ENCODE measurements at places on chromosomes 2 and 18.

DNA sequence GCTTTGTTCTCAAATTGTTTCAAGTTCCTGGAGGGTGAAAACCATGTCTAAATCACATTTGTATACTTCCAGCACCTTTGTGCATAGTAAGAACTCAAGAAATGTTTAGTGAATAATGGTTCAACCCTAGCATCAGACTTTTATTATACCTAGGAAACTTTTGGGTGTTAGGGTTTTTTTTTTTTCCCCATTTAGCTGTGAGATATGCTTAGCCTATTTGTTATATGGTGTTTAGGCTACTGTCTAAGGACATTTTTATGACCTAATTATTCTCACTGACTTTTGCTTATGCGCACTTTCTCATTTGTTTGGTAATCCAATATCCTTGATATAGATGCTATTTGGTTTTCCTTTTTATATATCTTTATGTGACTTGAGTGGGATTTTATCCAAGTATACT is 164.7 kb downstream of the PHLPP1 start:
- DNase-seq, result no peak

DNA sequence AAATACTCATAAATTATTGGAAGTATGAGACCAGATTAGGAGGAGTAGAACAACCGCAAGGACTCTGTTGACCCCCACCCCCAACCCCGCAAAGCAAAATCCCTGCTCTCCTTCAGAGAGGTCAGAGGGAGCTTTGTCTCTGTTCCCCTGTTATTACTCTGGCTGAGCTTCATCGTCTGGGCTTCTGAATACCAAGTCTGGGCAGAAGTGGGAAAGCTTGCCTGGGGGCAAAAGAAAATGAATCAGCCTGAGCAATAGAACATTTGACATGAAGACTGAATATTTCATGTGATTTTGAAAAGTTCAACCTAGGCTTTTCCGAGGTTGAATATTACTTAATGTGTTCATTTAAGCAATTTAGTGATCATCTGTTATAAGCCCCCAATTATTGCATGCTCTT is 114.6 kb upstream of the ARHGAP28 start:
- DNase-seq, result no peak

GRCh38 chr2:64268330-64269048 is 124.3 kb upstream of the PELI1 start:
- DNase-seq, result no peak

GRCh38 chr2:30807249-30807648 is at the start of gene CAPN13:
Gene CAPN13 (minus strand): TSS chr2:30807446. CDS start chr2:30787325, 20,121 bp downstream.
- DNase-seq, result no peak

- no peak for DNase-seq
Observed at GRCh38 chr18:65477455-65477854, 273.4 kb upstream of the CDH7 start.

DNA sequence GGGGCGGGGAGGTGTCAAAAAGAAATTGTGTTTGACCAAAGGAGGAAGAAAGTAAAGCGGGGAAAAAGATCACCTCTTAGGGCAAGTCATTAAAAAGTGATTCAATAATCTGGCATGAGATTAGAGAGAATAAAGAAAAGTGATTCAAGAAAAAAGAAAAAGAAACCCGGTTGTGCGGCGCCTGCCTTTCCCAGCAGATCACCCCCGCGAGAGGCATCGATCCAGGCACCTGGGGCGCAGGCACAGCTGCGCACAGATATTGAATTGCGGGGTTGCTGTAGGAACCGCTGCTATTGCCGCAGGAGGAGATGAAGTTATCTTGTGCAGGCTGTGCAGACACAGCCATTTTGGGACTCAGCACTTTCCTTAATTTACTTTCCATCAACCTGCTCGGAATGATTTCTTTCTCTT is 71.2 kb downstream of the PLB1 start:
- DNase-seq, result no peak

GRCh38 chr2:117956036-117956796 is 57.7 kb downstream of the CCDC93 start:
- peak; percentile 26 for DNase-seq

DNA sequence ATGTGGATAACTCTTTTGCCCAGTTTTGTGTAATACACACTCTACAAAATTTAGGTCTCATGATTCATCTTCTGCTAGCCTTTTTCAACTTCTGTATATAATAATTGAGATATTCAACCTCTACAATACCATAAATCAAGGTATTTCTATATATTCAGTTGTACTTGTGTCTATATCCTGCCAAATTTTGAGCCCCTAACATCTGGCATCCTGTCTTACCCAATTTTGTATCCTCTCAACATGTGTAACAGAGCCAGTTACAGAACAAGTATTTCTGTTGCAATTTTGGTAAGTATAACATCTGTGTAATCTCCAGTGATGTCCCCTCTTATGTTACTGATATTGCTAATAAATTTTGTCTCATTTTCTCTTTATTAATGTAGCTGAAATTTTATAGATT is 145.8 kb downstream of the TRIB2 start:
- no peak for DNase-seq

- DNase-seq, result no peak
Observed at GRCh38 chr2:229798446-229799155, 84.2 kb upstream of the DNER start.

DNA sequence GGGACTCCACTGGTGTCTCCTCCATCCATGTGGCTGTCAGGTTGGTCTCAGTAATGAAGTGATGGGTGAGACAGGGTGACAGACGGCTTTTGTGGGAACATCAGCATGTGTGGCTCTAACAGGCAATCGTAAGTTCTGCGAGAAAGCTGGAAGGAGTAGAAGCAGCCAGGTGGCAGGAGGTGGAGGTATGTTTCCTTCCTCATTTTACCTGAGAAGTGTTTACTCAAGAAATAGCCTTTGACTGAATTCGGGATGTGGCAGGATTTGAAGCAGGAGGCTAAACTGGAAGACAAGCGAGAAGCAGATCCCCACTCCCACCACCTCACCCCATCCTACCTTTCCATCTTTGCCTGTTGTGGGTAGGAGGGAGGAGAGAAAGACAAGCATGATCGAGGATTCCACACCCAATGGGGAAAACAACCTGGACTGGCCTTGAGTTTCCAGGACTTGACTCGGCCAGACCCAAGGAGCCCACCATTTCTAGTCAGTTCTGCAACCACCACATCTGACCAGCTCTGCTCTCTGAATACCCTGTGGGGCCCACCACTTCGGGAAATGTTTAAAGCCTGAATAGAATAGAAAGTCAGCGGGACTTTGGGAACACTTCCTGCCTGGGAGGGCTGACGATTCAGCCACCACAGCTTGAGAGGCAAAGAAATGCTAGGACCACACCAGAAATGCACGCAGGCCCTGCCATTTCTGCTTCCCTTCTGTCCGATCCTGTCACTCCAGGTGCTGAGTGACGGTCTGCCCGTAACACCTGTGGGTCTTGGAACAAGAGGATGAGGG is 1.2 kb downstream of the ABCG8 start:
- no peak for DNase-seq

DNA sequence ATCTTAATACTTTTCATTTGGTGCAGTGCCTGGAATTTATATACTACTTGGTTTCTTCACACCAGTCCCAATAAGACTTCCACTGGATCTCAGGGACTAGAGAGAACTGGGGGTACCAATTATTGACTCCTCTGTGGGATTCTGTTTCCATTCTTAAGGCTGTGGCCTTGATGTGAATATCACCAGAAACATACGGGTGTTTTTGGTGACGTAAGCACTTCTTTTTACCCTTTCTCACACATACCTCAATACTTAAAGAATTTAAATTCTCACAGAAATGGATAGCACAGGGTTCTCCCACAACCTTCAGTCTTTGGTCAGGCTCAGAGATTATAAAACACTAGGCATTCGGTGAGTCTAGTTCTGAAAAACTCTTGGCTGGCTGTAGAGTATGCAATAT is 84.1 kb downstream of the SUCLG1 start:
- DNase-seq, result no peak

DNA sequence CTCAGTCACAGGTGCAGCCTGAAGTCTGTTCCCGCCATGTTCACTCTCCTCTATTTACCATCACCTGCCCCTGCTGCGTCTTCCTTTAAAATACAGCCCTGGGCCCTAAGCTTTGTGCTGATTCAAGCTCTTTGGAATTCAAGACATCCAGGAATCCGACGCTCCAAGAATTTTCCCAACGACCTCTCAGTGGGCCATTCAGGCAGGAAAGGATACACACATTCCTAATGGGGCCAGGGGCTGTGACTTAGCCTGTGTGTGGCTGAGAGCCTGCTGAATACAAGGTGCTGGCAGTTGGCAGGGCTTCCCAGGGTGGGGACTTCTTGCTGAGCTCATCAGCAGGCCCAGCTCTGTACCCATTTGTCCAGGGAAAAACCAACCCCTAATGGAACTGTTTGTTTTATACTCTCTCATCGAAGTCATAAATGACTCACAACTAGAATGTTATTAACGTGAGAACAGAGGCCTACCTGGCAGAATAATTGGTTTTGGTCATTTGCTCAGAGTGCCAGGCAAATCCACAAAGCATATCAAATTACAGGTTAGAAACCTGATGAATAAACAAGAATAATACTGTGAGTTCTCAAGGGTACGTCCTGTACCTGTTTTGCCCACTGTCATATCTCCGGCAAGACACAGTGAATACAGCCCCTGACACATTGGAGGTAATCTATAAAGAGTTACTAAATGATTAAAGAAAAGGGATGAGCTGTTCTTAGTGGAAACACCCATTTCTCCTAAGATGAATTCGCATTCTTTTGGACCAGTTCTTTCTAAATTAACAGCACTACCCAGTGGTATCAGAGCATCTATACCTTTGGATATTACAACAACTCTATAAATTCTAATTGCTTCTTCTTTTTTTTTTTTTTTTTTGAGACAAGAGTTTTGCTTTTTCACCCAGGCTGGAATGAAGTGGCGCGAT is 12.6 kb upstream of the KCMF1 start:
- DNase-seq, result no peak

GRCh38 chr18:24754583-24755253 is 294.3 kb downstream of the HRH4 start:
- DNase-seq, result no peak

DNA sequence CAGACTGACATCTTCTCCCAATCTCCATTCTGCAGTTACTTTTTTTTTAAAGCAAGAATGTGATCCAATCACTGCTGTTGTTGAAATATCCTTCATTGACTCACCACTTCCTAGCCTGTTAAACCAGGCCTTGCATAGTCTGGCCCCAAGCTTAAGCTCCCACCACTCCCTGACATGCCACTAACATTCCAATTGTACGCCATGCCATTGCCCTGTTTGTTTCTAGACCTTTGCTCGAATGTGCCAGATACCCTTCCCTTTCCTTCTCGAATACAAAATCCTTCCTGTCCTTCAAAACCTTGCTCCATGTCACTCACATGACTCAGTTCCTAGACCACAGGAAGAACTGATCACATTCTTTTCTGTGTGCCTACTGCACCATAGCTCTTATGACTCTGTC is 224.2 kb downstream of the CYRIA start:
- no peak for DNase-seq

DNA sequence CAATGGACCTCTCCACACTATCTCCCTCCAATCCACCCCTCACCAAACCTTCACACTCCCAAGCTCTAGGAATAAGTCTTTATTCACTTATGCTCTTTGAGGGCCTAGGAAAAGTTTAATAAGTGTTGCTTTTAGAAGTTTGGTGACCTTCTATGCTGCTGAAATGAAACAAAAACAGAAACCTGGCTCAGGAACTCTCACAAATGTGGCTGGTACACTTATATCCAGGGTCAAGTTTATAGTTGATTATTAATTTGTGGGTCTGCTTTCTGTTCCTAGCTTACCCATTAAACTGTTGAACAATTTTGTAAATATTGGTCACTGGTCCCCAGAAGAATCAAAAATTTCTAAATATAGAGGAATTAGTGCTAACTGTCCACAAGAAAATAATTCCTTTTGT is 14.2 kb upstream of the ANKRD44 start:
- DNase-seq, result no peak

DNA sequence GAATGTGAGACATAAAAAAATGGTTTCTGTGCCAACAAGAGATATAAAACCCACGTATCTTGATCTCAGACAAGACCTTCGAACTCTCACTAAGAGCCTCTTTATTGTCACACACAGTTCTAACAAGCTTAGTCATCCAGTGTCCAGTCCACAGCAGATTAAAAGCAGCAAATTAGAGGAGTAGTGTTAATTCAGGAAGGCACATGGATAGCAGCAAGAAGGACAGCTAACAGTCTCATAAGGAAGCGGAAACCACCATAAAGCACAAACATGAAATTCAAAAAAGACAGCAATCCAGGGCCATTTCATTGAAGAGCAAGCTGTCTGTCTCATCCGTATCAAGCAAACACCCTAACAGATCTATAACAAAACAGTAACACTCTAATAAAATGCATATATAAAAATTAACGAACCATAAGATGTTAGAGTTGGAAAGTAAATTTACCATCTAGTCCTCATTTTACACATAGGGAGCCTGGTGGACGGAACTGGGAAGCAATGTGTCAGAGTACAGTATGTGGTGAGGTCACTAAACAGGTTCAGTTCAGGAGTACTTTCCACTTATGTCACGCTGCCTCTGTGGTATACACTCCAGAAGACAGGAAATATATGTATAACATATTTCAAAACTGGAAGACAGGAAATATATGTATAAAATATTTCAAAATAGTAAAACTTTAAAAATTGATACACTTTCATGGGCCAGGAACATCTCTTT is 18.3 kb downstream of the AAK1 start:
- no peak for DNase-seq

DNA sequence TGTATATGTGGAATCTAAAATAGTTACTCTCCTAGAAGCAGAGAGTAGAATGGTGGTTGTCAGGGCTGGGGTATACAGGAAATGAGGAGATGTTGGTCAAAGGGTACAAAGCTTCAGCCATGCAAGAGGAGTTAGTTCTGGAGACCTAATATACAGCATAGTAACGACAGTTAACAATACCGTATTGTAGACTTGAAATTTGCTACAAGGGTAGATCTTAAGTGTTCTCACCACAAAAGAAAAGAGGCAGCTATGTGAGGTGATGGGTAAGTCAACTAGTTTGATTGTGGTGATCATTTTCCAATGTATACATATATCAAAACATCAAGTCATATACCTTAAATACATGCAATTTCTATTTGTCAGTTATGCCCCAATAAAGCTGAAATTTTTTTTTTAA is 98.2 kb upstream of the CYP1B1 start:
- no peak for DNase-seq

- DNase-seq, result no peak
Observed at GRCh38 chr18:79518683-79519128, 123.0 kb downstream of the NFATC1 start.

GRCh38 chr2:73085691-73086090 is 14.2 kb upstream of the SFXN5 start:
- peak; percentile 69 for DNase-seq

- no peak for DNase-seq
Observed at GRCh38 chr2:143255899-143256298, 126.7 kb downstream of the ARHGAP15 start.

GRCh38 chr18:31044926-31045325 is 2.4 kb upstream of the DSC3 start:
- no peak for DNase-seq

- DNase-seq, result no peak
Observed at GRCh38 chr2:46428911-46429436, 50.4 kb upstream of the TMEM247 start.

- DNase-seq, result no peak
Observed at GRCh38 chr2:20451761-20452499, 5.1 kb downstream of the RHOB start.

All from hematopoietic multipotent progenitor cell treated with erythropoietin and hydrocortisone succinate and interleukin-3 and kit ligand, for 15 days (in vitro differentiated cells).